ENCODE measurements at places on chromosomes 7 and 10.

GRCh38 chr10:96842896-96843723, 11.0 kb downstream of the LCOR start:
- DNase-seq, result no peak

- no peak for DNase-seq
Measured at GRCh38 chr7:29453021-29453420, 110.6 kb upstream of the PRR15 start.

DNA sequence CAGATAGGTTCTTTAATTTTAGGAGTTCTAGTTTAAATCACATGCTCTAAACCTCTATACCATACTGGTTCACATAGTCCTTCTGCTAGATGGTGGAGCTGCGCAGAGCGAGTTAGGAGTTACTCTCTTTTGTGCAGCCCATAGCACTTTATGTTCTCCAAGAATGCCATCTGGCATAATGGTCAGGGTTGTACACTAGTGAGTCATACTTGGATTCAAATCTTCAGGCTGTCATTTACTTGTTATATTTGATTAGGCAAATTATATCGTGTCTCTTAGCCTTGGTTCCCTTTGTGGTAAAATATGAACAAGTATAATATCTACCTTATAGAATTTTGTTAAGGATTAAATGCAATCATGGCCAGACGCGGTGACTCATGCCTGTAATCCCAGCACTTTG, 1078.3 kb downstream of the NRG3 start:
- DNase-seq, result no peak

DNA sequence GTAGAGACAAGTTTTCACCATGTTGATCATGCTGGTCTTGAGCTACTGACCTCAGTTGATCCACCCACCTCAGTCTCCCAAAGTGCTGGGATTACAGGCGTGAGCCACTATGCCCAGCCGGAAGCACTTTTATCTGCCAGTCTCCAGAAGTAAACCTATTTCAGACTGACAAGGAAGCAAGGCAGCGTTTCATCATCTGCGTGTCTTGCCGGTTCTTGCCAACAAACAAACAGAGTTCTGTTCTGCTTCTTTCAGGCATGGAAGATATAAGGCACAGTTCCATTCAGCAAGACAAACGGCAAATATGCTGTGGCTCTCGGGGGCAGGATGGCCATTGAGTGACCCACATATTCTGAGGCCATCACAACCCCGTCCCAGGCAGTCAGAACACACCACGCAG, 15.5 kb upstream of the LARP4B start:
- no peak for DNase-seq

DNA sequence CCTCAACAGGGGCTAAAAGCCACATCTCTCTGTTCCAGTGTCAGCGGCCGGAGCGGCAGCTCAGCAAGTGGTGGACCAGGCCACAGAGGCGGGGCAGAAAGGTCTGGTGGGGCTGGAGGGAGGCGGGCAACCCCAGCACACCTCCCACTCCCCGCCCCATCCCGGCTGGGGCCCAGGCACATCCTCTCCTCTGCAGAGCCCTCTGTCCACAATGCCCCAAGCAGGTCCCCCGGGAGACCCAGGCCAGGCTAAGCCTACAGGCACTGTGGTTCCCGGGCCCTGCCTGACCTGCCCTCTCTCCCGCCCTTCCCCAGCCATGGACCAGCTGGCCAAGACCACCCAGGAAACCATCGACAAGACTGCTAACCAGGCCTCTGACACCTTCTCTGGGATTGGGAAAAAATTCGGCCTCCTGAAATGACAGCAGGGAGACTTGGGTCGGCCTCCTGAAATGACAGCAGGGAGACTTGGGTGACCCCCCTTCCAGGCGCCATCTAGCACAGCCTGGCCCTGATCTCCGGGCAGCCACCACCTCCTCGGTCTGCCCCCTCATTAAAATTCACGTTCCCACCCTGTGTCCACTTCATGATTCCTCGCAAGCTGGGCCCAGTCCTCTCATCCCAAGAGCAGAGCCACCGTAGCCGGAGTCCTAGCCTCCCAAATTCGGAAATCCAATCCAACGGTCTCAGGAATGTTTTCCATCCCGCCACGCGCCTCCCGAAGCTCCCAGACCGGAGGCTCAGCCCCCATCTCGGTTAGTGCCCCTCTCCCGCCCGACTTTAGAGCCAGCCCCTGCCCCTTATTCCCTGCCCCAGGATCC, 2.1 kb downstream of the ADIRF start:
- no peak for DNase-seq

DNA sequence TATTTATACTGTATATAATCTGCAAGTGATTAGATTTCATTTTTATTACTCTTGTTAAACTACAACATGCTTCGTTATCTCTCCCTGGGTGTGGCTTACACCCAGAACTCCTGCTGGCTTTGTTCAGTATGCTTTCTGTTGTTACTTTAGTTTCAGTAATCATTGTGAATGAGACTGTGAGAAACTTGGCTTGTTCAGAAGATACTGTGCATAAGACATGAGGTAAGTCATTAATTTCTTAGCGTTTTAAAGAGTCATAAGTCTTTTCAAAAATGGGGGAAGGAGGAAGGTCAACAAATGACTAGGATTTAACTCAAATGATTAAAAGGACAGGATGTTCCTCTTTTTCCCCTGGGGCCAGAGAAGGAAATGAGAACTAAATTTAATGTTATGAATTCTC, 11.6 kb upstream of the ADD3 start:
- no peak for DNase-seq

- no peak for DNase-seq
Measured at GRCh38 chr10:86960003-86960862, 1.8 kb downstream of the SNCG start.

DNA sequence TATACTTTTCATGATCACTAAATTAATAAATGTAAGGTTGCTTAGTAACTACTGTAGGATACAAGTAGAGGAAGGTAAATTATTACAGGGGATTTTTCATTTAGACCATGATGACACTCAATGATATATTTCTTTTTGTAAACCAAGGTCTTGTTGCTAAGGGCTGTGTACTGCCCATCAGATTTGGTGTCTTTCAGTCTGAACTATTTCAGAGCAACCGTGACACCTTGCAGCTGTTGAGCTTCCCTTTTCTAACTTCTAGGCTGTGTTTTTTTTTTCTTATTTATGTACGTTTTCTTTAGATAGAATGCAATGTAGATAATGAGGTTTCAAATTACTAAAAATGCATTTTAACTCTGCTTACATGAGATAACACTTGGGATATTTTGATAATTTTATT, 292.0 kb upstream of the MBL2 start:
- no peak for DNase-seq

GRCh38 chr7:142546452-142546851, 202.8 kb upstream of the PRSS1 start:
- DNase-seq, result no peak

DNA sequence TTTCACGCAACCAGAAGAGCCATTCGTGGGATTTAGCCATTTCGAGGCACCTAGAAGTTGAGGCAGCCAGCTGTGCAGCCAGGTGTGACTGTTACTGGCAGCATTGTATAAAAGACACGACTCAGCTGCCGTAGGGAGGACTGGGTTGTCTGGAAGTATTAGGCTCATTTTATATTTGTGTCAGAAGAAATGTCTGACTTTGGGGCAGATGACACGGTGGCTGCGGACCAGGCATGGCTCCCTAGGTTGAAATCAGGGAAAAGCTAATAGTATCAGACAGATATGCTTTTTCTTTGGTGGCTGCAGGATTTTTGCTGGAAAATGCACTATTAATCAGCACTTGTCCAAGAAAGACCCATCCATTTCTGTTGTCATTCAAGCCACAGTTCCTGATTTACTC, 4.2 kb upstream of the DPYSL4 start:
- DNase-seq, result no peak

- DNase-seq, result no peak
Measured at GRCh38 chr10:61108915-61109314, 164.9 kb upstream of the RHOBTB1 start.

- no peak for DNase-seq
Measured at GRCh38 chr10:26222563-26222962, 6.0 kb downstream of the GAD2 start.

DNA sequence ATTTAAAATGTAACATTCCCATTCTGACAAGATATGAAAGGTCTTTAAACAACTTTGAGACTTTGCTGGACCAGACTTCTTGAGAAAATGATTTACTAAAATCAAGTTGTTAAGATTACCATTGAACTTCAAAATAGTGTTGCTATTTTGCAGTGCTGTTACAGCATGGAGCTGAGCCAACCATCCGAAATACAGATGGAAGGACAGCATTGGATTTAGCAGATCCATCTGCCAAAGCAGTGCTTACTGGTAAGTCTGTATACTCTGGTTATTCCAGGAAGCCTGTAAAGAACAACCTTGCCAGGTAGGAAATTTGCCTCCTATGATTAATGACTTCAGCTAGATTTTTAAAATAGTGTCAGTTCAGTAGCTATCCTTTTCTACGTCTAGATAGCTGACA, 18.8 kb downstream of the TNKS2 start:
- no peak for DNase-seq

DNA sequence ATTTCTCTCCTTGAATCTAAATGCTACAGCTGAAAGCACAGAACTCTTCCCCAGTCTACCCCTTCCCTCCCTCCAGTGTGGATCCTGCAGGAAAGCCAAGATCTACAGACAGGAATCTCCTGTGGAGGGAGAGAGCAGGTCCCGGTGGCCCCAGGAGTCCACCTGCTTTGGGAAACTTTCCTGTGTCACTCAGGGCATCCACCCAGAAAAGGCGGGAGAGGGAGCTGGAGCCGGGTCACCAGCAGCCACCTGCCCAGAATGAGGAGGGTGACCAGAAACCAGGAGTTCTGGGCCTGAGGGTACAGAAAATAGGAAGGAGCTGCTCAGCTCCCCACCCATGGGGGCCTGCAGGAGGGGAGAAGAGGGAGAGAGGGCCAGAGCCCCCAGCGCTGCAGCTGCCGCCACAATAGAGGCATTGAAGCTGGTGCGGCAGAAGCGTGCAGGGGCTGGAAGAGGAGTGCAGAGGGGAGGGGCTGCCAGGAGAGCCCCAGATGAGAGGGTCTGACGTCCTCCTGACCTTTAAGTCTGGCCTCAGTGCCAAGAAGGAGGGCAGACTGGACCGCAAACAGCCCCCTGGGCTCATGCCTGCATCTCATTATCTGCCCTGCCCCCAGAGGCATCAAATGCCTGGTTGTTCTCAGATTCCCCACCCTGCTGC, 56.3 kb upstream of the TMEM72 start:
- no peak for DNase-seq

GRCh38 chr7:122136078-122136477, 8.0 kb downstream of the AASS start:
- no peak for DNase-seq

DNA sequence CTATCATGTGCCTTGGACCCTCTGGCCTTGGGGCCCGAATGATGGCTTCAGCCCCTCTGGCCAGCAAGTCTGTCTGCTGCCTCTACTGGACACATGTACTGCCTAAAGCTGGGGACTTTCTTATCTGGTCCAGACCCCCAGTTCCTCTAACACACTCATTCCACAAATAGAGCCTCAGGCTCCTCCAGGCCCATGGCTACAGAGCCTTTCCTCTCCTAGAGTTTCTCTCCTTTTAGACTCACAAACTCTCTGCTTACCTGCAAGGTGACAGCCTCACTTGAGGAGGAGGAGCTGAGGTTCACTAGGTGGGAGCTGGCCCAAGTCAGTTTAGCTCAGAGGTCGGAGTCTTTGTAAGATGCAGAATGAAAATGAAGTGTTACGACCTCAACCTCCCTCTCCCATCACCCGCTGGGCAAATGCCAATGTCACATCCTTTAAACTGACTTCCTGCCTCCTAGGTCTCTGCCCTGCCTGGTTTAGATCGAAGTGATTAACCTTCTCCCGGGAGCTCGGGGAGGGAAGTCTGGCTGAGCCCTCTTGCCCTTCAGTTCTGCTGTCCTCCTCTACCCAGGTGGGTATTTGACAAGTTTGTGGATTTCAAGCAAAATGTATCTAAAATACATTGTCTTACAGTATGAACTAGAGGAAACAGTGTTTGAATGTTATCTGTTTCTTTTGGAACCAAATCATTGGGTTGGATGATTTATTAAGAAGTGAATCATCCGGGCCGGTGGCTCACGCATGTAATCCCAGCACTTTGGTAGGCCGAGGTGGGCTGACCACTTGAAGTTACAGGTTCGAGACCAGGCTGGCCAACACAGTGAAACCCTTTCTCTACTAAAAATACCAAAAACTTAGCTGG, 71.9 kb upstream of the TNS3 start:
- no peak for DNase-seq

DNA sequence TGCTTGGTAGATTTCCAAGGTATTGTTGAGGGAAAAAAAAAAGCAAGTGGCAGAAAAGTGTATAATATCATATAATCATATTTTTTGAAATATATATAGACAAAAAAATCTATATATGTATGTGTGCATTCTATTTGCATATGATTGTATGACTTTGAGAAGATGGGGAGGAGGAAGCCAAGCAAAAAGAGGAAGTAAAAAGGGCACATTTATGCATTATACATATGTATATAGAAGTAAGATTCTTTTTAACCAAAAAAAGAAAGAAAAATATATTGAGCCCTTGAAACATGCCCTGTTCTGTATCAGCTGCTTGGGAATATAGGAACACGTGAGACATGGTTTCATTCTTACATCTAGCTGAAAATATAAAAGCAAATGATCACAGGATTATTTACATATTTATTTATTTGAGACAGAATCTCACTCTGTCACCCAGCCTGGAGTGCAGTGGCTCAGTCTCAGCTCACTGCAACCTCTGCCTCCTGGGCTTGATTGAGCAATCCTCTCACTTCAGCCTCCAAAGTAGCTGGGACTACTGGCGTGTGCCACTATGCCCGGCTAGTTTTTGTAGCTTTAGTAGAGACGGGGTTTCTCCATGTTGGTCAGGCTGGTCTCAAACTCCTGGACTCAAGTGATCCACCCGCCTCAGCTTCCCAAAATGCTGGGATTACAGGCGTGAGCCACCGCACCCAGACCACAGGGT, 18.0 kb upstream of the SLF2 start:
- DNase-seq, result no peak

- DNase-seq, result no peak
Measured at GRCh38 chr10:97738616-97739015, 1.7 kb downstream of the ZFYVE27 start.

DNA sequence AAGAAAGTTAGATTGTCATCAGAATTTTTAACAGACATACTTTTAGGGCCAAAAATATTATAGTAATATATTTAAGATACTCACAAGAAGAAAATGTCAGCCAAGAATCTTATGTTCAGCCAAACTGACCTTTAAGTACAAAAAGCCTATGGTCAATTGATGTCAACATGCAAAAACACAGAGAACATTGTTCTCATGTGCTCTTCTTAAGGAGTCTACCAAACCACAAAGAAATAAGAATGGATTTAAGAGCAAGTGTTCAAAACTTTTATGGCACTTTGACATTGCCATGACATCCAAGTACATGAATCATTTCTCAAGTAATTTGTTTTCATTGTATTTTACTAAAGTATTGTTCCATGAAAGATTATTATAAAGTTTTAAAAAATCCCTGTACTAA, 180.4 kb downstream of the TMEM26 start:
- DNase-seq, result no peak

Data from stimulated activated CD8-positive, alpha-beta memory T cell treated with anti-CD3 and anti-CD28 coated beads, Interleukin-4, amount 100 ng/mL, for 1 hour (primary cell).